ENCODE measurements at places on chromosomes 1 and 21. TPM values are rescaled to one million over a fixed set of nuclear protein-coding genes. Genes with fewer than 3 reads are reported as not detected.

The LORICRIN gene
- total RNA-seq, result not detected

GRCh38 chr1:1166642-1167397 lies 6.9 kb upstream of the TTLL10 start:
- DNase-seq, result no peak

The GPR37L1 gene
- not detected for total RNA-seq

GRCh38 chr1:42730988-42731387 lies 9.0 kb downstream of the CLDN19 start:
- no peak for DNase-seq

The C1orf226 gene
- 6.4 TPM for total RNA-seq

The MYOG gene
- total RNA-seq, result not detected

The LCE3D gene
- not detected for total RNA-seq

- DNase-seq, result no peak
Observed at GRCh38 chr1:159090286-159091179, 14.0 kb upstream of the AIM2 start.

Data from chondrocyte (in vitro differentiated cells).